ENCODE measurements at places on chromosomes 6 and 20.
A peak's percentile ranks its signal among the peaks of the same experiment; 100 is the strongest.

DNA sequence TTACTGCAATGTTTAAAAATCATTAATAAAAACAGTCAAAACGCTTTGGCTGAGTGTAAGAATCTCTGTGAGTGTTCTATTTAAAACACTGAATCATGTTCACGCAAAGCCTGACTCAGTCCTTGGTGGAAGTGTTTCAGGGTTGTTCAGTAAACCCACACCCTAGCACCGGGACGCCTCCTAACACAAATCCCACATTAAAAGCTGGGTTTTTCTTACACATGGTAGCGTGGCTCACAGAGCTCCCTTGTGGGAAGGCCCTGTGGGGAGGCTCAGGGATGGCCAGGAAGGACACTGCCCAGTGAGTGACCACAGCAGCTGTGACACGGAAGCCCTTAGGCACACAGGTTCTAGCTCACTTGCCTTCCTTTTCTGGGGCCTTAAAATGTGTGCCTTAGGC, 80.2 kb downstream of the GMPR start:
- DNase-seq: peak; percentile 64

DNA sequence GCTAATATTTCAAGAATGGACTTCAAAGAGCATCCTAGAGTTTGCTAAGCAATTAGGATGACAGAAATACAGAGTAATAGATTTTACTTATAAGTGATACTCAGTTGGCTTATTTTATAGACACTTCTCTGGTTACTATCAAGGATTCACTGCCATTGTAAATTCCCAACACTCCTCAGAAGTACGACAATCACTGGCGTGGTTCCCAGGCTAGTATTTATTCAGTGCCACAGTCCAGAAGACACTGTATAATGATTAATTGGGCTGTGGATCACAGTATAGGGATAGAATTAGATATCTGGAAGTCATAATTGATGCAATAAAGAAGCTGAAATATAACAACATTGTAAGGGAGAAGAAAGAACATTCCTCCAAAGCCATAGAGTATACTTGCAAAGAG, 15.7 kb downstream of the MANEA start:
- no peak for DNase-seq

DNA sequence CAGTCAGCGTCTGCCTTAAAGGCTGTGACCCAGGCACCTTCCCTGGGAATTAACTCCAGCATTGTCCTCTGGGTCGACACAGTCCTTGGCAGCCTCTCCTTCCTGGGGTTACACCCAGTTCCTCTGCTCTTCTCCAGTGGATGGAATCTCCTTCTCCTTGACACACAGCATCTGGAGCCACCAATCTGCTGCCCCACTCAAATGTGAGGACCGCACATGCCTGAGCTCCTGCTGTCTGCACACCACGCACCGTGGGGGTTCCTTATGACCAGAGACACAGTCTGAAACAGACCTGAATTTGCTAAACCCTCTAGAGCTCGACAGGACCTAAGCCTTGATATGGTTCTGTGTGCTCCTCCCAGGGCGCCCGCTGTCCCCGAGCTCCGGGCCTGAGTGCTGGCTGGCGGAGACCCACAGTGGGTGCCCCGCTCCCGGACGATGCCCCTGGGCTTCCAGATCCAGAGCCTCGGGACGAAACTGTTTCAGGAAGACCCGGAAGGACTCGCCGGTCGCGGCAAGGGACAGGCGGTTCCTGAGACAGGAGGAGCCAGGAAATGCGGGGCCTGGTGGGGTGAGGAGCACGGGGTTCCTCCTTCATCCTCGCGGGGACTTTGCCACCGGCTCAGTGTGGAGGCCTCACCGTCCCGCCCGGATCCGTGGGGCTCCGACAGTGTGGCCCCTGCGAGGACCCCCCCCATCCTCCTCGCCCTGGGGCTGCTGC, 2.5 kb upstream of the RAET1G start:
- DNase-seq: no peak

DNA sequence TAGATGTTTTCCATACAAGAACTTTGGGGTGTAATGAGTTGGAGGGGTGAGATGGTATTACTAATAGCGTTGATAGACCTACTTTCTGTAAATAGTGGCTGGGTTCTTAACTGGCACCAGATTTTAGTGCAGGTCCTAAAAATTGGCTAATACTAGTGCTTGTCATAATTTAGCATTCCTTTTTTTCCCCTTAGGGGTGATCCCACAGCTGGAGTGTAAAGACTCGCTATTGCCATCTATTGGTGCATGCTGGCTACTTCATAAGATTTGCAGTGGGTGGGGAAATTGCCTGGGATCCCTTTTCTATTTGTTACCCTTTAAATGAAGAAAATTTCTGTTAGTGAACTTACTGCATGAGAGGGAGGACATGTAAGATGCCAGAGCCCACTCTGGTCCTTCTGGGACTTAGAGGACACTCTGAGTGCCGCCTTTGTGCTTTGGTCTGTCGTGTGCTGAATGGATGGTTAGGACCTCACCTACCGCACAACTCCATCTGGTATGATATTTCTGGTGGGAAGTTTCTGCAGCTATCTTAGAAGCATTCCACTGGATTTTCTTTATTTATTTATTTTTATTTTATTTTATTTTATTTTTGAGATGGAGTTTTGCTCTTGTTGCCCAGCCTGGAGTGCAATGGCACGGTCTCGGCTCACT, 195.5 kb downstream of the JARID2 start:
- no peak for DNase-seq

DNA sequence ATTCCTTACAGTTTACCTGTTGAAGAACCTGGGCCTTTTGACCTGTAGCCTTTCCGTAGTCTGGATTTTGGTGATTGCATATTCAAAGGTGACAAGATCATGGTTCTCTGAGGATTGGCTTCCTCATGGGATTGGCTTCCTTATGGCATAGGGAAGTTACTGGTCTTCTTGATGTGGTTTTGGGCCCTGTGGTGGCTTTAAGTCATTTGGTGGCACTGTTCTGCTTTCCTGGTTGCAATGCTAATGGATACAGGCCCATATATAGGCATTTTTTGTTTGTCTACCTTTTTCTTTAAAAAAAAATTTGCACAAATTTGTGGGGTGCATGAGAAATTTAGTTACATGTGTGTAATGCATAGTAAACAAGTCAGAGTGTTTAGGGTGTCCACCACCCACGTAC, 185.7 kb downstream of the CDKAL1 start:
- no peak for DNase-seq

GRCh38 chr6:118750143-118750542, 98.8 kb upstream of the CEP85L start:
- no peak for DNase-seq

DNA sequence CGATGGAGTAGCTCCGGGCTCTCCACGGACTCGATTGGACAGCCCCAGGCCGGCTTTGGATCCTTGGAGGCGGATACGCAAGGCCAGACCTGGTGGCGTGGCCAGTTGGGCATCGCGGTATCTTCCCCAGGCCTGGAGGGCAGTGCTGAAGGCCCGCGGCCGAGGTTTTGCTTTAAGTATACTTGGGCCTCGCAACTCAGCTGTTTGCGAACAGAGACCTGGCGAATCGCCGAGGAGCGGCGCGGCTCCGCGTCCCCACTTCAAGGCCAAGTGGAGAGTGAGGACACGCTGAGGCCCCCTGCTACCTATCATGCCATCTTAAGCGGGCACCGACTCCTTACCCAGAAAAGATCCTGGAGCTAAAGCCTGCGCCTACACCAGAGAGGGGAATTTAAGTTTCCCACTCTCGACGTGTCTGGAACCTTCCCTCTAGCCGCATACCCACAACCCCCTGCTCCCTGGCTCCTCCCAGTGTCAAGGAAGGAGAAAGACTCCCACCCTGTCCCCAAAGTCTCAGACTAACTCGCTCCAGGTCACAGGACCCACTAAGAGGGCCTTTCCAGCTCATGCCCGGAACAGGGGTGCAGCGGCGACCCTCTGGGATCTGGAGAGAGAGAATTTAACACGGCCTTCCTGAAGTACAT, 4.1 kb downstream of the LINC00237 start:
- no peak for DNase-seq

- no peak for DNase-seq
These were observed 8.9 kb upstream of the MARCKS start for GRCh38 chr6:113848280-113848679.

DNA sequence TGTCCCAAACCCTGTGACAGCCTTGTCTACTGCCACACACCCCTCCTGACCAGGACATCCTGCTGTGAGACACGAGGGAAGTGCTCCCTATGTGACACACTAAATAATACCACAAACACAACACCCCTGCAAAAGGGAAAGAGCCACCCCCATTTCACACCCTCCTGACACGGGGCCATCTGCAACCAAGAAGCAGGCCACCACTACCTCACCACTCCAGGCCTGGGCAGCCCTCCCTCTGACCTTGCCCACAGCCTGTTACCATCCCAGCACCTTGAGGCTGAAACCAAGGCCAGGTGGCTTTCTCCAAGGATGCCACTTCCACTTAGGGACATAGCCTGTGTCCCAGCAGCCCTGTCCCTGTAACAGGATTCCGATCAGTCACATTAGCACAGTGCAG, 68.2 kb downstream of the NINL start:
- DNase-seq: no peak

DNA sequence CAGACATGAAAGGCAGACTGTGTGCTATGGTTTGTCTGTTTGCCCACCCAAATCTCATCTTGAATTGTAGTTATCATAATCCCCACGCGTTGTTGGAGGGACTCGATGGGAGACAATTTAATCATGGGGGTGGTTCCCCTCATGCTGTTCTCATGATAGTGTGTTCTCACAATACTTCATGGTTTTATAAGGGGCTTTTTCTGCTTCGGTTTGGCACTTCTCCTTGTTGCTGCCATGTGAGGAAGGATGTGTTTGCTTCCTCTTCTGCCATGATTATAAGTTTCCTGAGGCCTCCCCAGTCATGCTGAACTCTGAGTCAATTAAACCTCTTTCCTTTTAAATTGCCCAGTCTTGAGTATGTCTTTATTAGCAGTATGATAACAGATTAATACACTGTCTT, 47.2 kb upstream of the MICB start:
- DNase-seq: no peak

- no peak for DNase-seq
These were observed 266.4 kb downstream of the HAO1 start for GRCh38 chr20:7673841-7674240.

- no peak for DNase-seq
These were observed 7.1 kb downstream of the MRPS10 start for GRCh38 chr6:42210551-42210950.

DNA sequence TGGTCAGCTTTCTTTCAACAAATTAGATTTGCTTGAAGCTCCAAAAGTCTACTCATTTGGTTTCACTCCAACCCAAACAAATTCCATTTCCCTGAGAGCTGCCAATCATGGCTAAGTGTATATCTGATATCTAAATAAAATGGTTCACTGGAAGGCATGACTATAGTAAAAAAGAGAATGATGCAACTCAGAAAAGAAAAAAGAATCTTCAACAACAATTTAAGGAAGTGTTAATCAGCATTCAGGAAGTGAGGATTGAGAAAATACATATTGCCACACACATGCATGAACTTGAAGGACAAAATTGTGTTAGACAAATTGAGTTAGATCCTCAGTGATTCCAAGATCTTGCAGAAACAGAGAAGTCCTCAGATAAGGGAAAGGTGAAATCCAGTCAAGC, 972.9 kb upstream of the FLRT3 start:
- no peak for DNase-seq

DNA sequence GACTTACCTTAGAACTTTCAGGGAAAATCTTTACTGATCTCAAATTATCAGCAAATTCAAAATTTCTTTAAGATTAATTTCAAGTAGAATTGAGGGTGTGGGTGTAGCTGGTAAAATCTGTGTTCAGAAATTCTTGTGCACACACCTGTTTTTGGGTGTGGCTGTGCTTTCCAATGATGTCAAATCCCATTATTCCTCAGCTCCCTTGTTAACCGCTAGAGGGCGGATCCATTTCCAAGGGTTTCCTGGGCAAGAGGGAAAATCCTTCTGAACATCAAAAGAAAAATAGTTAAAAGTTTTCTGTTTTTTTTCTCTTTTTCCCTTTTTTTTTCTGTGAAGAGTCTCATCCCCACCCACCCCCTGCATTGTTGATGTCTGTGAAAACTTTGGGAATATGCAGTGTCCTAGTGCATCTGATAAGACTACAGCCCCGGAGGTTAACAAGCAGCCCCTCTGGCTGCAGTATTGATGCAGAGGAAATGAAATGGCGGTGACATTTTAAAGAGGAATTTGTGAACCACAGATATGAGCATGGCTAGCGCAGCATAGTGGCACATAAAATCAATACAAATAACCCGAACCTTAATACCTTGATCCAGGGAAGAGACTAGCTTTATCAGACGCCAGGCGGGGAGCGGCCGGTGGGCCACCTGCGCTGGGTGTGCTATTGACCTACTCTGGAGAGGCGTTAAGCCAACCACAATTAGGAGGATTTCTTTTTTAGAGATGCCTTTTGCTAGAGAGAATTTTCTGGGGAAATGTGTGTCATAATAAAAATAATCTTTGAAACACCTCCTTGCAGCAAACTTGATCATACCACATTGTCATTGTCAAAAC, 130.9 kb downstream of the FOXA2 start:
- DNase-seq: no peak

DNA sequence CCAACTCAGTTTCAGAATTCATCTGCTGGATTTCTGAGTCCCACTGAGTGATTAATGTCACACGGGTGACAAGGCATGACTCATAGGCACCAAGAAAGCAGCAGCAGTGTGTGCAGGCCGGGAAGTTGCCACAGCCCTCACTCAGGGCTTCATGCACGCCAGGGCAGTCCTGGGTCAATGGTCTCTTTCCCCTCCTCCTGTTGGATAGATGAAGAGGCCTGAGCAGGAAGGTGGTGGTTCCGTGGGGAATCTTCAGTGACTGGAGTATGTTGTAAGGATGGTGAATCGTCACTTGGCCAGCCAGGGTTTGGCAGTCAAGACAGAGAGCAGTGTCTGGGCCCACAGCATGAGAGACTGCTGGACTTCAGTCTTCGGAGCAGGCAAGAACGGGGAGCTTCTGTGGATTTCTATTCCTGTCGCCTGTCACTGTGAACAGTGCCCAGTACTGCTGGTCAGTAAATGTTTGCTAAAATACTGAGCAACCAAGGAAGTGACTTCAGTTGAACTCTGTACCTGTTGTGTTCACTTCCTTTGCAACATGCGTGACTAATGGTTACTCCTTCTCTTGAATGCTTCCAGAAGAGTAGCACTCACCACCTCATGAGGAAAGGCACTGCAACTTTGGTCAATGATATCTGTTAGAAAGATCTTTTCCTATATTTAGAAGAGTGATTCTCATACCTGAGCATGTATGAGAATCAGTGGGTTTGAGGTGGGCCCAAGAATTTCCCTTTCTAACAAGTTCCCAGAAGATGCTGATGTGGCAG, 62.0 kb upstream of the CD93 start:
- DNase-seq: no peak

DNA sequence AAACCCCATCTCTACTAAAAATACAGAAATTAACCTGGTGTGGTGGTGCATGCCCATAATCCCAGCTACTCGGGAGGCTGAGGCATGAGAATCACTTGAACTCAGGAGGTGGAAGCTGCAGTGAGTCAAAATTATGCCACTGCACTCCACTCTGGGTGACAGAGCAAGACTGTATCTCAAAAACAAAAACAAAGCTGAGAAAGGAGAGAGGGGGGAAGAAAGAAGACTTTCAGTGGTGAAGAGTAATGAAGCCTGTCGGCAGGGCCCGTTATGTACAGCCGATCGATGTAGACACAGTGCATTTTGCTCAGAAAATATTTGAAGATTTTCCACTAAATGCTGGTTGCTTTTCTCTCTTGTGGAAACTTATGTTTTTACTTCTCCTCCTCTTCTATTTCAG, 13.8 kb downstream of the VAPB start:
- DNase-seq: no peak
